H4 (cell line): ENCODE measurements at places on chromosomes 13 and 19. TPM values are rescaled to one million over a fixed set of nuclear protein-coding genes. Genes with fewer than 3 reads are reported as not detected.

Gene YJEFN3
- total RNA-seq, result 0.10 TPM in 1 of 2 replicates, not detected in the other

Gene NLRP7
- total RNA-seq, result not detected in 2 replicates

DNA sequence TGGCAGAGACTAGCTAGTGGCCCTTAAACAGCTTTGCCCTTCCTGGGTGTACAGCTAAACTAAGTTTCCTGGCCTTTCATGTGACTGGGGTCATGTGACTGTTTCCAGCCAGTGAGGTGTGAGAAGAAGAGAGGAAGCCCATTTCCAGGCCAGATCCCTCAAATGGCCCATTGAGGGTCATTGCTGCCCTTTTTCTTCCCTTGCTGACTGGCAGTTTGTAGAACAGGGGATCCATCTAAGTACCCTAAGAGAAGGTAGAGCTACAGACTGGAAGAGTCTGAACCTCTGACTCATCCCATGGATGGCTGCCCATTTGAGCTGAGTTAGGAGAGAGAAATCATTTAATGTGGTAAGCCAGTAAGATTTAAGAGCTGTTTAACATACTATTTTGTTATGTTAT is 2.8 kb downstream of the SWSAP1 start:
- no peak for DNase-seq

Gene SLITRK6
- total RNA-seq, result 5.0 and 5.5 TPM in 2 replicates

Gene ATP8B3
- total RNA-seq, result 3.6 and 7.8 TPM in 2 replicates
